Retinal pigment epithelial cell (primary cell): ENCODE measurements at places on chromosomes 6 and 20.
A peak's percentile ranks its signal among the peaks of the same experiment; 100 is the strongest.

GRCh38 chr6:106973836-106974335 is 643 bp downstream of the CD24 start:
- no peak for DNase-seq

DNA sequence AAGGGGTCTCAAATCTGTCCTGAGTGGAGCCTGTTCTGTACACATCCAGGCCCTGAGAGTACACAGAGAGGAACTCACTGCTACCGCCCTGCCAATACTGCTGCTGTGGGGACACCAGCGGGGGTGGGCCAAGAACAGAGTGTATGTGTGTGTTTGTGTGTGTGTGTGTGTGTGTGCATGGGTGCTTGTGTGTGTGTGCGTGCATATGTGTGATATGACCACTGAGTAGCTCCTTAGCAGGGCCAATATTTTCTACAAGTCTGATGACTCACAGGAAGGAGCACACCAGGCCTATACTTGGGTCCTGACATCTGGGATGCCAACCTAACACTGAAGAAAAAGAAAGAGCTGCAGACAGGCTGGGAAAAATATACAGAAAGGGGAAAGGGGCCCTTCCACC is 1.4 kb downstream of the RAET1E start:
- DNase-seq = no peak

- no peak for DNase-seq
Measured at GRCh38 chr6:129936329-129937165, 75.4 kb upstream of the TMEM244 start.

DNA sequence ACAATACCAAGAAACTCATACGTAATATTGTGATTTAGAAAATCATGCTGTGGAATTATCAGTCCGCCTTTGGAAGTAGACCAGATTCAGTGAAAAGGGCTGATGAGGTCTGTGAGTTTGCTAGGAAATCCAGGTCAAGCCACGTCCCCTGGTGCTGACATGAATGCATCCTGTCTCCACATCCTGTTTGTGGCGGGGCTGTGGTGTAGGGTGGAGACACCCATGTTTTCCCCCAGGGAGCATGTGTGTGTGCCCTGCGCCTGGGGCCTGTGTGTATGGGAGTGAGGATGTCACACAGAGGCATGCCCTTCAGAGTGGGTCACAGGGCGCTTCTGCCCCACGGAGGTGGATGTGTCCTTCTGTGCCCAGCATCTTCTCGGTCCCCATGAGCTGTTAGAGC is 109.1 kb downstream of the SASH1 start:
- no peak for DNase-seq

- DNase-seq = no peak
Measured at GRCh38 chr6:30613251-30614043, 3.6 kb downstream of the PPP1R10 start.

GRCh38 chr6:147651249-147652063 is 143.0 kb downstream of the SAMD5 start:
- DNase-seq = peak; percentile 46

GRCh38 chr6:87756858-87757257 is 54.8 kb upstream of the AKIRIN2 start:
- DNase-seq = no peak

DNA sequence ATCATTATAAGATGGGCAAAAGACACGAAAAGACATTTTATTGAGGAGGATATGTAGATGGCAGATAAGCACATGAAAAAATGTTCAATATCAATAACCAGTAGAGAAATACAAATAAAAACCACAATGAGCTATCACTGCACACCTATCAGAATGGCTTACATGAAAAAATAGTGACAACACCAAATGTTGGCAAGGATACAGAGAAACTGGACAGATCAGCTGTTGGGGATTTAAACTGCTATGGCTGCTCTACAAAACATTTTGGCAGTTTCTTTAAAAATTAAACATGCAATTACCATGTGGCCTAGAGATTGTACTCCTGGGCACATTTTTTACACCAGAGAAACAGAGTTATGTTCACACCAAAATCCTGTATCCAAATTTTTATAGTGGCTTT is 172.7 kb upstream of the TENT5A start:
- DNase-seq = no peak

DNA sequence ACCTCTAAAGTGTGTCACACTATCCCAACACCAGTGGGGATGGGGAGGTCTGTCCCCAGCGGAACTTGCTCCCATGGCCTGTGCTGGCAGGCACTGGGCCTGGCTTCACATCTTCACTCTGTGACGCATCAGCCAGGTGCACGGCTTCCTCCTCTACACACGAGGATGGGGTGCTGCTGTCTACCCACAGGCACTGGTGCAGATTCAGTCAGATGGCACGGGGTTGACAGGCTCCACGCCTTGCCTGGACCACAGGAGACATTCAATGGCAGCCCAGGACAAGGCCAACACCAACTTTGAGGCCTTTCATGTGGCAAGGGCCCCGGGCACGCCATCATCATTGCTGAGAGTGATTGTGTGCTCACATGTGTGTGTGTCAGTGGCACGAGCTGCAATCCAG is 92.4 kb downstream of the TMEM242 start:
- DNase-seq = no peak

DNA sequence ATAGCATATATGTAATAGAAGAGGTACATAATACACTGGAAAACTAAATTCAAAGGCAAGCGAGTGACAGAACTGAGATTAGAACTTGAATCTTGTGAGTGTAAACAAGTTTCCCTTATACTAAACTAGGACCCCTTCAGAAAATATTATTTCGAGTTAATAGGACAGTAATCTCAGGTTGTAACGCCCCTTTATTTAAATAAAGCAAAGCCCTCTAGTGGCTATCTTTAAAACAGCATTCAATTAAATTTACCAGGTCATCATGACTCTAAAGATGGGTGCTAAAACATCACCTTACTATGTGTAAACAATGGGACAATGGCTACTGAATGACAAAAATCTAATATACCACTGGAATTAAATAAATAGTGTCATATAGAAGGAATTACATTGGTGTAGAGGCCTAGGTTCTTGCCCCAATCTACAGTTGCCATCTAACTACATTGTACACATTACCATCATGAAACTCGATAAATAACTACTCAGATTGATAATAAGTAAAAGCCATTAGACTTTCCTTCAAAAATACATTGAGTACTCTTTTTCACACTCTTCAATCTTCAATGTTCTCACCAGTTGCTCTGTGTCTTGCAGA is 255.4 kb upstream of the IRAK1BP1 start:
- no peak for DNase-seq

DNA sequence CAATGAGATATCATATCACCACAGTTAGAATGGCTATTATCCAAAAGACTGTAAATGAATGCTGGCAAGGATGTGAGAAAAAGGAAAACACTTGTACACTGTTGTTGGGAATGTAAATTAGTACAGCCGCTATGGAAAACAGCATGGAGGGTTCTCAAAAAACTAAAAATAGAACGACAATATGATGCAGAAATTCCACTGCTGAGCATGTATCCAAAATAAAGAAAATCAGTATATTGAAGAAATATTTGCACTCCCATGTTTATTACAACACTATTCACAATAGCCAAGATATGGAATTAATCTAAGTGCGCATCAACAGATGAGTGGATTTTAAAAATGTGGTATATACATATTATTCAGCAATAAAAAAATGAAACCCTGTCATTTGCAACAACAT is 898.9 kb upstream of the MAN1A1 start:
- no peak for DNase-seq

DNA sequence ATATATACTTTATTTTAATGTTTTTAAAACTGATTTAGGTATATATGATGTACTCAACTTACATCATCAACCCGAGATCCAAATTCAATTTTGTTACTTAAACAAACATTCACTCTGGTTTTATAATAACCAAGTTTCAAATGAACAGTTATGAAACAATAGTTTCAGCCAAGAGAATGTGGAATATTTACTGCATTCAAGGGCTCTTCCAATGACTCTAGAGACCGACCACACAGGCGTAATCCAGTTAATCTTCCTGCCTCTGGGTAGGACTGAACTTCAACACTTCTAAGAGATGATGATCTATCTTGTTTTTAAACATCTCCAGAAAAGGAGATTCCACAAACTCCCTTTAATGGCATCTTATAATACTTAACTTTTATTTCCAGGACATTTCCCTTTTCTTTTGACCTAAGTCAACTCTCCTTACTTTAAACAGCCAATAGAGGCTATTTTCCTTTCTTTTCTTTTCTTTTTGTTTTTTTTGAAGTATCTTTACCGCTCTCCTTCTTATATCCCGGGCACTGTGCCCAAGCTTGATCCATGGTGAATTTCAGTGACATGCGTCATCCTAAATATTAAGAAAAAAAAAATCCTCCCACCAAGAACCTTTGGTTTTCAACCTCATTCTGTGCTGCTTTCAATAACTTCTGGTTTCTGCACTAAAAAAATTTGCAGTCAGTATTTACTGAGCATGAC is 110.1 kb downstream of the KIF13A start:
- DNase-seq = peak; percentile 87

GRCh38 chr6:154969796-154970195 is 25.3 kb upstream of the TIAM2 start:
- DNase-seq = peak; percentile 11

GRCh38 chr20:15033269-15033668 is 695.9 kb upstream of the FLRT3 start:
- DNase-seq = no peak

- DNase-seq = peak; percentile 88
Measured at GRCh38 chr6:27890445-27891319, 21.5 kb downstream of the OR2B2 start.

DNA sequence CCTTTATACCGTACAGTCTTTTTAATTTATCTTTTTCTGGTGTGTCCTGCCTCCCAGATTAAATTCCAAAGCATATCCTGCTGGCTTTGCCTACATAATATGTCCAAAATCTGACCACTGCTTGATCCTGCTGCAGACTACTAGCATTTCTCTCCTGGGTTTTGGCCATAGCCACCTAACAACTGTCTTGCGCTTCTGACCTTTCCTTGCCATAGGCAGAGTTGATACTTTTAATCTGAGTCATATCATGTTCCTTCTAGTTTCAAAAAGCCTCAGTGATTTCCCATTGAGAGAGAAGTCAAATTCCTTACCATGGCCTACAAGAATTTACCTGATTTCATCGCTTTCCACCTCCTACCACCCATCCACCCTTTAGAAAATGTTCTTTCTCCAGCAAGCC is 104.8 kb downstream of the BCKDHB start:
- no peak for DNase-seq

DNA sequence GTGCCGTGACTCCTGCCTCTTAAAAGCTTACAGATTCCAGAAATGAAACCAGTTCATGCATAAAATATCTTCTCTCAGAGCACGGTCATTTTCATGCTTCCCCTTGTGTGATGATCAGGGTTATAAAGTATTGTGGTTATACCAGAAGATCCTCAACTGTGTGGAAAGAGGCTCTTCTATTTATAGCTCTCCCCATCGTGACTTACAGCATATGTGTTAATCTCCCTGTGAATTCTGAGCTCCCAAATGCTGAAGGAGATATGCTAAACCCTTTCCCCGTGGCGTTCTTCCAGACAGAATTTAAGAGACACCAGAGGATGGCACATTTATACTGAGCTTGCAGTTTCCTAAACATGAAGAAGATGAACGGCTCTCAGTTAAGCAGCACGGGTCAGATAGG is 158.8 kb downstream of the CDH26 start:
- DNase-seq = peak; percentile 83

- DNase-seq = no peak
Measured at GRCh38 chr6:13248584-13248985, 79.8 kb downstream of the TBC1D7 start.

DNA sequence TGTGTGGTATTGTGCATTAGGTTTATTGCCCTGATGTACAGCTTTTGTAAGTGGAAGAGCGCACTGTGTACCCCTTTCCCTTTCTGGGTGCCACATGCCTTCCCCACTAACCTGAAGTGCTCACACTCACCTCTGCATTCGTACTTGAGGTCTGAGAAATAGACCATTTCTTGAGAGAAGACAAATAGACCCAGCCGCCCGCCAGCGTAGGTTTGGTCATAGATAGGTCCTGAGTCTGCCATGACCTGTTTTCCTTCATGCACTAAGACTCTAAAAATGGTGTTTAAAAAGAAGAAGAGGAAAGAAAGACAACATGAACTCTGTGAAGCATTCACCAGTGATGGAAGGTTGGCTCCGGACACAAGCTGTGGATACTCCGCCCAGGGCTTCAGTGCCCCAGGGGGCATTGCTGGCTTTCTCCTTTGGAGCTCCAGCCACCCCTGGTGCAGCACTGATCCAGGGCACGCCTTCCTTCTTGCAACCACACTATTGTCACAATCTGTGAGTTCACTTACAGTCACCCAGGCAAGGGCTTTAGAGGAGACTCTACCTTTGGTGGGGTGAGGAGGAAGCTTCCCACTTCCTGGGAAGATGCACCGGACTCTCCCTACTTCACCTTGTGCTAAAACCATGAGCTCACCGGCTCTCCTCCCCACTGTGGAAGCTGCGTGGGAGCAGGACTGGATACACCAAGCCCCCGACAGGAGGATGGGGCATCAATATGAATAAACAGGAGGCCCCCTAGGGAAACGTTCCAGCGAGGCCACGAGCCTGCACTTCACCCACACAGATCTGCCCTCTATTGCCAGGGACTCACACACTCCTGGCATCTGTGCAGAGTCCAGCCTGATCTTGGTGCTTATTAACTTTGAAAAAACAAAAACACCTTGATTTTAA is 33.3 kb downstream of the THBS2 start:
- DNase-seq = no peak

DNA sequence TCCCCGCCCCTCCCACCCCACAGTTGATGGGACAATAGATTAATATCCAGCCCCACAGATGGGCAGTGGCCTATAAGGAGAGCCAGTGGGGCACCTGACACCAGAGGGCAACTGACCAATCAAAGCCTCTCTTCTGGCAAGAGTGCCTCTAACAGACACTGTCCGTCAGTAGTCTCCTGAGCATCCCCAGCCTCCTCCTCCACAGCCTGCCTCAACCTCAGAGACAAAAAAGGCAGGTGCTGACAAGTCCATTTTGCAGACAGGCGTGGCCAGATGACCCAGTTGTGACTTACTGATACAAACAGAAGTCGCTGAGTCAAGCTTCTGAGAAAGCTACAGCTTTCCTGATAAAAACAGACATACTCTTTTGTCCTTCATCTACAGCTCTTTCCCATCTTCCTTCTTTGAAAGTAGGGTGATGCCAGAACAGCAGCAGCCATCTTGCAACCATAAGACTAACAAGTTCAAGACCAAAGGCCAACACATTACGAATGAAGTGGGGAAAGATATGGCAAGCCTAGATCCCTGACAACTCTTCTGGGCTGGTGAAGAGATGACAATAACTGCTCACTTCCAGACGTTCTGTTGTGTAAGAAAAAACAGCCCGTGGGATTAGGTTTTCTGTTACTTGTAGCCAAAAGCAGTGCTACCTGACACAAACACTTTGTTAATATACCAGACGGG is 12.3 kb downstream of the PPIL1 start:
- no peak for DNase-seq

GRCh38 chr20:22629447-22629846 is 45.1 kb upstream of the FOXA2 start:
- no peak for DNase-seq

- DNase-seq = no peak
Measured at GRCh38 chr6:63529498-63529897, 42.8 kb upstream of the LOC128125822 start.
